ENCODE measurements at places on chromosomes 11 and 22.
A peak's percentile ranks its signal among the peaks of the same experiment; 100 is the strongest.

- DNase-seq: no peak
These were observed 226.9 kb upstream of the B3GAT1 start for GRCh38 chr11:134638796-134639430.

DNA sequence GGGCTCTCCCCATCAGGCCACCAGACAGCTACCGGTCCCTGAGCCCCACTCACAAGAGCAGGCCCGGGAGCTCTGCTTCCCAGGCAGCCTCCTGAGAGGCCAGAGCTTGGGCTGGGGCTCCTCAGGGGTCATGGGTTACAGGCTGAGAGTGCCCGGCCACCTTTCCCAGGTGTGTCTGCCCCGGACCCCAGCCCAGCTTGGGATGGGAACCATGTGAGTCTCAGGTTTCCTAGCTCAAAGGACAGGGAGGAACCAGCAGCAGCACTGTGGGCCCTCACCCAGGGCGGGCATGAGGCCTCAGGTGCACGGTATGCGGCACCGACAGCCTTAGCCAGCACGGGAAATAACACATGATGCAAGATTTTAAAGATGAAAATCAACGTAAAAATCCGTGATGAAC is 90.1 kb downstream of the NECTIN1 start:
- no peak for DNase-seq

GRCh38 chr11:75813124-75813523 is 1.9 kb upstream of the UVRAG start:
- DNase-seq: peak; percentile 11

GRCh38 chr11:19633276-19633675 is 79.4 kb upstream of the NAV2 start:
- DNase-seq: no peak

DNA sequence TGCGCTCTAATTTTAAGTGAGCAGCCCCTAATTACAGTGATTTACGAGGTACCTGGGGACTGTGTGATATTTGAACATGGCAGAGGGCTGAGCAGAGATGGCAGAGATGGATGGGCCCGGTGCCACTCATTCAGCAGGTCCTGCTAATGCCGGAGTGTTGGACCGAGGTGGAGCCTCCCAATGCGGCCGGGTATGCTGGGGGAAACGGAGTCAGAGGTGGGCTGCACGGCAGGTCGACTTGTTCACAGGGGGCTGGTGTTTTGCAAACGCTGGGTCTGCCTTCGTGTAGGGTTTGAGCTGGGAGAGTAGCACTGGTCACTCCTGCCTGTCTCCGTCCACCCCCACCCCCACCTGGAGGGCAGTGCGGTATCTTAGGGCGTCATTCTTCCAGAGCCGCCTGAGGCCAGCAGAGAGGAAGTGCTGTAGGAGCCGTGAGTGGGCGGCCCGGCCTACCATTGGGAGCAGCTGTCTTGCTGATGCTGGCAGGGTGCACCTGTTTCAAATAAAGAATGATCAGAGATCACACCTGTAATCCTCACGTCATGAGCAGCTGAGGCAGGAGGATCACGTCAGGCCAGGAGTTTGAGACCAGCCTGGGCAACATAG is 122.6 kb downstream of the IGLL1 start:
- no peak for DNase-seq

DNA sequence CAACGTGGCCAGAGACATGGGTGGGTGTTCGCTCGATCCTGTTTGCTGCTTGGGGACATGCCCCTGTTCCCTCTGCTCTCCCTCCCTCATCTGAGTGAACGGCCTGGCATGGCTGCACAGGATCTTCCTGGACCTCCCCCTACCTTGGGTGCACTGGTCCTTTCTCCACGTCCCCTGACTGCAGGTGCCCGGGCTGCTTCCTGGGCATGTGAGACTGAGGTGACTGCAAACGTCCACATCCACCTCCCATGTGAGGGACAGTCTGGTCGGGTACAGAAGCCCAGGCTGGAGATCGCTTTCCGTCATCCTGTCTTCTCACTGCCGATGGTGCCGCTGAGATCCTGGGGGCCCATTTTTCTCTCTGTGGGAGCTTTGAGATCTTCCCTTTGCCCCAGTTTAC is 11.8 kb downstream of the SULT4A1 start:
- DNase-seq: no peak

DNA sequence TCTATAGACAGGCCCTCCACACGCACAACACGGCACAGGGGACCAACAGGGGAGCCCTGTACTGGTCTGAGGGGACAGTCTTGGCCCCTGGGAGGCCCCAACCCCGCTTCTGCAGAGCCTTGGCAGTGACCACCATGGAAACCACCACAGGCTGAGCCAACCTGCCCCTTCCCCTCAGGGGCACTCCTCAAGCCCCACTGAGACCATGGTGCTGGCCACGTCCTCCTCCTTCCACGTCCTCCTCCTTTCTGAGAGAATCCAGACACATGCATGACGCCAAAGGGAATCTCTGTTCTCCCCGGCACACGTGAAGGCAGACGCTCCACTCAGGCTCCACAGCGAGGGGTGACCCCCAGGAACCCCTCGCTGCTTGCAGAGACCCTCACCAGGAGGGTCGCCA is 2.7 kb downstream of the BRD1 start:
- no peak for DNase-seq

GRCh38 chr11:17446482-17446881 is 30.2 kb downstream of the ABCC8 start:
- DNase-seq: no peak

- no peak for DNase-seq
These were observed 6.1 kb upstream of the ASCL3 start for GRCh38 chr11:8948886-8949285.

GRCh38 chr11:61949169-61950034 is 749 bp upstream of the BEST1 start:
- DNase-seq: peak; percentile 27

GRCh38 chr11:69157822-69158231 is 2.1 kb downstream of the SMIM38 start:
- no peak for DNase-seq

DNA sequence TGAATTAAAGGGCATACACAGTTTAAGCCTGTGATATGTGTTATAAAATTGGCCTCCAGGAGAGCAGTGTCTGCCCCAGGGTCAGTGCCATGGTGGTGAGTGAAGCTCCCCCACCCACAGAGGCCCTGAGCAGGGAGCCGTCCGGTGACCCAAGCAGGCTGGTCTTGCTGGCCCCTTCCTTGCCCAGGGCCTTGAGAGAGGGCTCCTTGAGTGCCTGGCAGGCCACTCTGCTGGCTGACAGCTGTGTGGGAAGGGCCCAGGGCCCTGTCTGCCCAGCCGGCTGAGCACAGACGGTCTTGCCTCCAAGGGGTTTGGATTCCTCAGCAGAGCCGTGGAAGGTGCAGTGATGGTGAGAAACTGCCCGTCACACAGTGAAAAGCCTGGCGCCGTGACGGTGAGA is 25.9 kb downstream of the PTDSS2 start:
- no peak for DNase-seq

DNA sequence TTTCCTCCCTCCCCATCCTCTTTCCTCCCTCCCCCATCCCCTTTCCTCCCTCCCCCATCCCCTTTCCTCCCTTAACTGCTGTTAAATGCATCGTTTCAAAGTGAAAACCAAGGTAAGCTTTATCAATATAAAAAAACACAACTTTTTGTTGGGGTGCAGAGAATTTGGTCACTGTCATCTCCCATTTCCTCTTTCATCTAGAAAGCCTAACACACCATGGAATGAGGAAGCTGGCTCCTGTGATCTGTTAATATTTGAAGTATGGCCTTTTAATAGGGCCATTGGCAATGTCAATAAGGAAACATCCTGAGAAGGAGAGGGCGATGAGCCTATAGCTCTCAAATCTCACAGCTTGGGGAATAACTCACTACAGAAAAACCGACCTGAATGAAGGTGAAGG is 7.0 kb downstream of the EXPH5 start:
- no peak for DNase-seq

DNA sequence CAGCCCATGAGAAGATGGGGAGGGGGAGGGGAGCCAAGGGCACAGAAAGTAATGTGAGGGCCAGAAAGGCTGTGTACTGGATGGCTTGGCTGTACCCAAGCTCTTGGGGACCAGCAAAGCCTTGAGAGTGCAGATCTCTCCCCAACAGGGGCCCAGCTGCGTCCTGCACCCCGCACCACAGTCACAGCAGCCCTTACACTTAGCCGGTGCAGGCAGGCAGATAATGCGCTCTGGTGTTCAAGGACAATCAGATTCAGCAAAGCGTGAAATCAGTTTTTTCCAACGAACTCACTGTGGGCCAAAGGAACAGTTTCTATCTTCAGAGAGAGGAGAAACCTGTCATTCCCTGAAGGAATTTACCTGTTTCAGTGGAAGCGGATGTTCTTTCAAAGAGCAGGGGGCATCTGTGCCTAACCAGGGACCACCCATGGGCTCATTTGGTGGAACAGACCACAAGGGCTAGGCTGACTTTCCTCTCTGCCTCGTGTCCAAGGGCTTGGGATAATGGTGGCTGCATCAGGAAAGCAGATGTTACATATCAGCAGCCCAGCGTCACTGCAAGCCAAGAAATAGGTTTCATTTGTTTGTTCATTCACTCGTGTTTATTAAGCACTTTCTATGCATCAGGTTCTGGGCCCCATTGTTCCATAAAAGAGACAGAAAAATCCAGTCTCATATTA is 81.2 kb upstream of the SPON1 start:
- DNase-seq: no peak

DNA sequence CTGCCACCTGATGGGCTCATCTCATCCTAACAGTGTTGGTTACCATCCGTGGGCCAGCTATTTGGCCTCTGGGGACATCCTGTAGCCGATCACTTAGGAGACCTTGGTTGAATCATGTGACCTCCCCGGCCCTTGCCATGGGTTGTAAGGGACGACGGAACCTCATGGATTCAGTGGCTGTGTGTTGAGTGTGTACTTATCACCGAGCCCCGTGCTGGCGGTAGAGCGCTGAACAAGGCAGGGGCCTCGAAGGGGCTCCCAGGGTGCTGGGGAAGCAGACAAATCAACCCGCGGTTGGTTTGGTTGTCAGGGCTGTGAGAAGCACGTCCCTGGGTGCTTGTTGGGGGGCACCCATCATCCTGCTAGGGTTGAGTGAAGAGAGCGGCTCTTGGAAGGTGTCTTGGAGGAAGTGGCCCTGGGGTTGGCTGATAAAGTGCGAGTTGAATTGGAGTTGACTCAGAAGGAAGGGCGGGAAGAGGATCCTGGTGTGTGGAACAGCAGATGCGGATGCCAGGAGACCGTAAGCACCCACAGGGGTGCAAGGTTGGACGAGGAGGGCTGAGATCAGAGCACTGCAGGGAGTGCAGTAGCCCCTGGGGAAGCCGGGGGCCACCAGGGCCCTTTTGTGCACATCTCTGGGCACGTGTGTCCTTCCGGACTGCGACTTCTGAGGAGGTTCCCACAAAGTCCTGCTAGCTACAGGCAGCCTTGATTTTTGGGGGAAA is 53.6 kb downstream of the MPPED1 start:
- no peak for DNase-seq

- no peak for DNase-seq
These were observed 204.2 kb downstream of the GRM5 start for GRCh38 chr11:88861618-88862017.

DNA sequence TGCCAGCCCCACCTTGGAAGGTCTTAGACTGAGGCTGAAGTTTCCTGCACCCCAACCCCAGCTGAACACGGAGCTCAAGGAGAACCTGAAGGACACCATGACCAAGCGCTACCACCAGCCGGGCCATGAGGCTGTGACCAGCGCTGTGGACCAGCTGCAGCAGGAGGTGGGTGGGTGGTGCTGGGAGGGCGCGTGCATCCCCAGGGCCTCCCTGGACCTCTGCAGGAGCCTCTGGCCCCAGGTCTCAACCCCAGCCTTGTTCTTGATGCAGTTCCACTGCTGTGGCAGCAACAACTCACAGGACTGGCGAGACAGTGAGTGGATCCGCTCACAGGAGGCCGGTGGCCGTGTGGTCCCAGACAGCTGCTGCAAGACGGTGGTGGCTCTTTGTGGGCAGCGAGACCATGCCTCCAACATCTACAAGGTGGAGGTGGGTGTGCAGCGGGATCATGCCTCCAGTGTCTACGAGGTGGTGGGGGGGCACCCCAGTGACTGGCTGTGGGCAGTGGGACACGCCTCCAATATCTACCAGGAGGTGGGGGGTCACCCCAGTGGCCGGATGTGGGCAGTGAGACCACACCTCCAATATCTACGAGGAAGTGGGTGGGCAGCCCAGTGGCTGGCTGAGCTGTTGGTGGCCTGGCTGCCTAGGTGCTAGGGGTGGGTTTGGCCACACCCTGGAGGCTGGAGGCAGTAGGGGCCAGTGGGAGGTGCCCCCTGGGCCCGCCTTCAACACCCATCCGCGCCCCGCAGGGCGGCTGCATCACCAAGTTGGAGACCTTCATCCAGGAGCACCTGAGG is 4.6 kb downstream of the CD151 start:
- DNase-seq: no peak

DNA sequence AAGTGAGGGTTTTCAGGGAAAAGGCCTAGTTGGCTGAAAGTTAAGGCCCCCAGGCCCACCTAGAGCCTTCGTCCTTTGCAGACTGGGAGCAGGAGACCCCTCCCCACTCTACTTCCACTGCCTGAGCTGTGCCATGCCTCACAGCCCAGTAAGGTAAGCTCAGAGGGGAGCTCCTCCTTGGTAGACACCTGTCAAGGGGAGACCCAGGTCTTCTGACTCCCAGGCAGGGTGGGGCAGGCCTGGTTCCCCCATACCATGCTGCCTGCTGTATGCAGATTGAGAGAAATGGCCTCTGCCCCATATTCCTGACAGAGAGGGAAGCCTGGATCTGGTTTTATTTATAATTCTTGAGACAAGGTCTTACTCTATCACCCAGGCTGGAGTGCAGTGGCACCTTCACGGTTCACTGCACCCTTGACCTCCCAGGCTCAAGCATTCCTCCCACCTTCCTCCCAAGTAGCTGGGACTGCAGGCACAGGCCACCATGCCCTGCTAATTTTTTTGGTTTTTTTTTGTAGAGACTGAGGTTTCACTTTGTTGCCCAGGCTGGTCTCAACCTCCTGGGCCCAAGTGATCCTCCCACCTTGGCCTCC is 697 bp downstream of the RAB36 start:
- no peak for DNase-seq

- peak; percentile 90 for DNase-seq
These were observed 6.5 kb upstream of the APOBEC3H start for GRCh38 chr22:39090426-39091064.

GRCh38 chr11:66071381-66071801 is 1.3 kb downstream of the PACS1 start:
- peak; percentile 33 for DNase-seq

DNA sequence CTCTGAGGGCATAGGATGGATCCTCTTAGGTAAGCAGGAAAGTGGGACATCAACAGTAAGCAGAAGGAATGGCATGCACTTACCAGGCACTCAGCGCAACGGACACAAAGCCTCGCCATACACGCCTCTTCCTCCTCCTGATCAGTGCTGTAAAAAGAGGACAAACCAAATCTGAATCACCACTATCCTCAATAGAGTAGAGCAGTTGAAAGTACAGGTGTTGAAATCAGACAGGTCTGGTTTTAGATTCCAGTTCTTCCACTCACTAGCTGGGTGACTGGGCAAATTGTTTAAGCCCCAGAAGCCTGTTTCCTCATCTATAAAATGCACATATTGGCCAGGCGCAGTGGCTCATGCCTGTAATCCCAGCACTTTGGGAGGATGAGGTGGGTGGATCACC is 8.6 kb upstream of the JAML start:
- no peak for DNase-seq

DNA sequence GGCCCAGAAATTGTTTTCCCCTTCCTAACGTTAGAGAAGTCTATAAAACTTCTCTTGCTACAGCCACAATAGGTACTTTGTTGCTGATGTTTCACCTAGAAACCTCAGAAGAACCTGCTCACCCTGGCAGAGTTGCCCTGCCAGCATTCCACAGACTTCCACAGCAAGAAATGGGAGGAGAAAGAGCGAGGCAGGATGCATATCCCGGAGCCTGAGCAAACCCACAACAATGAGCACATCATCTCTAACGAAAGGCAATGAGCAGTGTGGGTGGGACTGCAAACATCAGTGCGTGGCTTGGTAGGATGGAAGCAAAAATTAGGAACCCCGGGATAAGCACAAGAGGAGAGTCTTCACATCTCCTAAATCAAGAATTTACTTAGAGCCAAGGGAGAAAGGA is 892.3 kb downstream of the OPCML start:
- DNase-seq: no peak
